ENCODE measurements at places on chromosomes 2 and 18.
A peak's percentile ranks its signal among the peaks of the same experiment; 100 is the strongest.

- DNase-seq: no peak
Measured at GRCh38 chr18:34098109-34098508, 126.6 kb downstream of the NOL4 start.

DNA sequence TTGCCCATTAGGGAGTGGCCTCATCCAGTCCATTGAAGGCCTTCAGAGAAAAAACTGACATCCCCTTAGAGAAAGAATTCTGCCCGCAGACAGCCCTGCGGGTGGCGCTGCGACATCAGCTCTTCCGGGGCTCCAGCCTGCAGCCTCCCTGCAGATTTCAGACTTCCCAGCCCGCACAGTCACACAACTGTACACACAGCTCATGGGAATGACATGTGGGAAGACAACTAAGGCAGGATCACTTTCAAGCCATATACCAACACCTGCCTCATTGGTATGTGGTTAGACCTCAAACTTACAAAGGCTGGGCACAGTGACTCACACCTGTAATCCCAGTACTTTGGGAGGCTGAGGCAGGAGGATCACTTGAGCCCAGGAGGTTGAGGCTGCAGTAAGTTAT is 24.8 kb upstream of the TUBB6 start:
- DNase-seq: no peak

DNA sequence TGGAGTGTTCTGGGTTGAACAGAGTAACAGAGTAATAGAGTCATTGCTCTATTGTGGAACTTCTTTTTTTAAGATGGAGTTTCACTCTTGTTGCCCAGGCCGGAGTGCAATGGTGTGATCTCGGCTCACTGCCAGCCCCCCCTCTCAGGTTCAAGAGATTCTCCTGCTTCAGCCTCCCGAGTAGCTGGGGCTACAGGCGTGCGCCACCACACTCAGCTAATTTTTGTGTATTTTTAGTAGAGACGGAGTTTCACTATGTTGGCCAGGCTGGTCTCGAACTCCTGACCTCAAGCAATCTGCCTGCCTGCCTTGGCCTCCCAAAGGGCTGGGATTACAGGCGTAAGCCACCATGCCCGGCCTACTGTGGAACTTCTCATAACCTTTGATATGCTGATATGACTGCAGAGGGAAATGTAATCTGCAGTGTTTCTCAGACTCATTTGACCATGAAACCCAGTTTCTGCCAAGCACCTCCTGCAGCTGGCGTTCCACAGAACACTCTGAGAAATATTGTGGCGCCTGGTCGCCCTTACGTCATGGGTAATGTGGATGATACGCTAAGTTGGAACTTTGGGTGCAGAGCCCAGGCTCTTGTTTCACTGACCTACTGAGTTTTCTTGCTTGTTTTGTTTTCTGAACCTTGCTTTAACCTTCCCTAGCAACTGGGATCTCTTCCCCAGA is 213.8 kb downstream of the BCL2 start:
- no peak for DNase-seq

DNA sequence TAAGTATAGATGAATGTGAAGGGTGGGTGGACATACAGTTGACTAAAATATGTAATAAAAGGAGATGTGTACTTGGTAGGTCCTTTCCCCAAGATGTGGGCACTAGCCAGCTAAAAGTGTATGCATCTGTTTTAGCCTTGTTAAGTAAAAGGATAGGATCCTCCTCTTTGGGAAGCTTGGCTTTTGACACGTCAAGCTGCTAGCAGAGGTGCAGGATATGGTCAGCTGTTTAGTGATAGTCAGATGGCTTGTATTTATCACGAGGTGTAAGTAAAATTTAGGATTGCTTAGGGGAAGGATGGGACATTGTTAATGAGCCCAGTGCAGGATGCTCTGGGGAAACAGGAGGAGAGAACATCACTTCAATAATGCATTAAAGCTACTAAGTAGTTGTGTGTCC is 1.5 kb downstream of the MFSD6 start:
- DNase-seq: no peak

DNA sequence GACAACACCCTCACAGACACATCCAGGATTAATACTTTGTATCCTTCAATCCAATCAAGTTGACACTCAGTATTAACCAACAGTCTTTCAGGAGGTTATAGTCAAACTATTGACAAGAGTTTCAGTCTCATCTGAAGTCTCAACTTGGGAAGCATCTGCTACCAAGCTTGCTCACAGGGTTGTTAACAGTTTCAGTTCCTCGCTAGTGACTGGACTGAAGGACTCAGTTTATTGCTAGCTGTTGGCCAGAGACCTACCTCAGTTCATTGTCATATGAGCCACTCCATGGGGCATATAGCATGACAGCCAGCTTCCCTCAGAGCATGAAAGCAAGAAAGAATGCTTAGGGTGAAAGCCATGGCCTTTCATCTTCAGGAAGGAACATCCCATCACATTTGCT is 228.6 kb downstream of the EPHA4 start:
- DNase-seq: no peak

DNA sequence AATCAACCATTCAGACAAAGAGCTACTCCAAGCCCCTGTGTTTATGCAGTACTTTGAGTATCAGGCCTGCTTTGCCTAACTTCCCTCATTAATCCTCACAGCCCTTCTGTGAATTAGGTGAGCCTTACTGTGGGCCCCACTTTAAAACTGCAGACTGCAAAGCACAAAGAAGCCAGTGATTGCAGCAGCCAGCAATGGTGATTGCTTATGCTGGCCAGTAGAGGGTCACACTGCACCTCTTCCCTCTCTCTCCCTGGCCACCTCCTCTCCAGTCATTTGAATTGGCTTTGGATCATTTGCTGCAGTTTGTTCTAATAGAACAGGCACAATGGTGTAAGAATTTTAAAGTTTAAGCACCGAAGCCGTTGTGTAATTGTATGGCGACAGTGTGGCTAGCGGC is 229.9 kb downstream of the AGPS start:
- no peak for DNase-seq

- DNase-seq: no peak
Measured at GRCh38 chr2:225558399-225559071, 159.0 kb downstream of the NYAP2 start.

DNA sequence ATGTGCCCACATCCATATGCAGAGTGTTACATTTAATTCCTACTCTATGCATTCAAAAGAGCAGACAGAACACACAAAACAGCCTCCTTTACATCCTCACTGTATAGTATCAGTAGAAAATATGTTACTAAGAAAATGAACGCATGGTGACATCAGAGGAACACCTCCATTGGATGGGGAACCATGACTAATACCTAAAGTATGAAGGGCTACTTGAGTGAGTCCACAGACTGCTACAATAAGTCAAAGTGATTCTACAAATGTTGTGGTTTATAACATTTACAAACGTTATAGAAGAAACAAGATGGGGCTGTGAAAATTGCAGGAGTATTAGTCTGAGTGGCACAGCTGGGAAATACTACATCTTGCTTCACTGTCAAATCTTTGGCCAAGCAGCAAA is 1830.9 kb upstream of the PIK3C3 start:
- DNase-seq: peak; percentile 29

- DNase-seq: no peak
Measured at GRCh38 chr2:221641181-221641871, 69.2 kb upstream of the EPHA4 start.

DNA sequence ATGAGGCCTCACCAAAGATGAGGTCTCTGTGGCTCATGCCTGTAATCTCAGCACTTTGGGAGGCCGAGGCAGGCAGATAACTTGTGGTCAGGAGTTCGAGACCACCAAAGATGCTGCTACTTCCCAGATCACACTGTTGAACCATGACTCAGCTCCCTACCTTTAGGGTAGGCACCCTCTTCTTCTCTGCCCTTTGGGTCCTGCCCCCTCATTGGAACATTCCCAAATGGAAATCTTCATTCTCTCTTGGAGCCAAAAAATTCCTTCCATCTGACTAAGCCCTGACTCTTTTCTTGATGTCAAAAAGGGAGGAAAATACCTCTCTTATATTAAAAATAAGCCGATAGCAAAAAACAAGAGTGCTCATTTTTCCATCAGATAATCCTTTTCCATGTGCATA is 183.5 kb downstream of the PAX3 start:
- DNase-seq: no peak

DNA sequence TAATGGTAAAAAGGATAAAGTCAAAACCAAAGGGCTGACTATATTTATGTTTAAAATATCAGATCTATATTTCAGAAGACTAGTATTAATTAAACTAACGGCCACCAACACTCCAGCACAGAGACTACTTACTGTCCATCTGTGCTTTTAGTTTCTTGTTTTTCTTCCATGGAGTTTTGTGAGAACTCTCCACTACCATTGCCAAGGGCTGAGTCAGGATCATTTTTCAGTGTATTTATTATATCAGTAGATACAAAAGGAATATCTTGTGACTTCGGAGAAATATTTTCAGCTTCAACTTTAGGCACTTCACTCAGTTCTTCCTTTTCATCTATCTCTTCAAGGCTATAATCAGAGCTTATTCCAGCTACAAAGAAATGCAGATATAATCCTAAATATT is 79.1 kb upstream of the GRB14 start:
- DNase-seq: no peak

DNA sequence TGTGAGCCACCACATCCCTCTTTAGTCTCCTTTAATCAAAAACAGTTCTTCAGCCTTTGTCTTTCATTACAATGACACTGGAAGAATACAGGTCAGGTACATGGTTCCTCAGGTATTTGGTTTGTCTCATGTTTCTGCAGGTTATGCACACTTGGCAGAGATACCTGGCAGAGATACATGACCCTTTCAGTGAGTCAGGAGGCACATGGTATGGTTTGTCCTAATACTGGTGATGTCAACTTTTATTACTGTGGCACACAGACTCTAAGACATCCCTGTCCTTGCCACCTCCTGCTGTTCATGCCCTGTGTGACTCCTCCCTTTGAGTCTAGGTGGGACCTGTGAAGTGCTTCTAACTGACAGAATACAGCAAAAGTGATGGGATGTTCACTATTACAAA is 58.4 kb downstream of the SPIRE1 start:
- DNase-seq: no peak

DNA sequence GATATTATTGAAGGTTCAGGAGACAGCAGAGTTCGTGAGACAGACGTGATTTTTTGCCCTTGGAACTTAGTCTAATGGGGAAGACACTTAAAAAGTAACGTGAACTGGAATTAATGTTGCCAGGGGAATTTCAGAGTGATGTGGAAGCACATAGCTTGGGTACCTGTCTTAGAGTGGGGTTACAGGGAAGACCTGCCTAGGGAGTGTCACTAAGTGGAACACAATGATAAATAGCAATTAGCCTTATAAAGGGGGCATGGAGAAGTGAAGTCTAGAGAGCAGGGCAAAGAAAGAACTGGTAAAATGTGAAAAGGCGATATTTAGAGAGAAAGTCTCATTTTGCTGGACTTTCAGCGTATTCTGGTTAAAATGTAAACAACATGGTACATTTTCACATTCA is 306.0 kb upstream of the TCF4 start:
- DNase-seq: no peak

DNA sequence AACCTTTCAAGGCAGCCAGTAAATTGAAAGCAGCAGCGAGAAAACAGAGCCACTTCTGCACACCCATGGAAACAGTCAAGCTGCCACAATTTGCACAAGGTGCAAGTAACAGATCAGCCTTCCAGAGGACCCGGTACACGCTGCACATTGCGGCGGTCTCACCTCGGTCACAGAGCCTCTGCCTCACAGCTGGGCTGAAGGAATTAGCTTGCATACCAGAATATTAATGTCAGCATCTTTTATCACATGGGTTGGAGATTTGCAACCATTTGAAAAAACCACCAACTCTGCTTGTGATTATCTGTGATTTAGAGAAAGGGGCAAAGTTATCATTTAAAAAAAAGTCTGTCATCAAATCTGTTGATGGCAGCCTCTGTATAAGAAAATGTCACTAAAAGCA is 330.5 kb upstream of the TCF4 start:
- peak; percentile 62 for DNase-seq

DNA sequence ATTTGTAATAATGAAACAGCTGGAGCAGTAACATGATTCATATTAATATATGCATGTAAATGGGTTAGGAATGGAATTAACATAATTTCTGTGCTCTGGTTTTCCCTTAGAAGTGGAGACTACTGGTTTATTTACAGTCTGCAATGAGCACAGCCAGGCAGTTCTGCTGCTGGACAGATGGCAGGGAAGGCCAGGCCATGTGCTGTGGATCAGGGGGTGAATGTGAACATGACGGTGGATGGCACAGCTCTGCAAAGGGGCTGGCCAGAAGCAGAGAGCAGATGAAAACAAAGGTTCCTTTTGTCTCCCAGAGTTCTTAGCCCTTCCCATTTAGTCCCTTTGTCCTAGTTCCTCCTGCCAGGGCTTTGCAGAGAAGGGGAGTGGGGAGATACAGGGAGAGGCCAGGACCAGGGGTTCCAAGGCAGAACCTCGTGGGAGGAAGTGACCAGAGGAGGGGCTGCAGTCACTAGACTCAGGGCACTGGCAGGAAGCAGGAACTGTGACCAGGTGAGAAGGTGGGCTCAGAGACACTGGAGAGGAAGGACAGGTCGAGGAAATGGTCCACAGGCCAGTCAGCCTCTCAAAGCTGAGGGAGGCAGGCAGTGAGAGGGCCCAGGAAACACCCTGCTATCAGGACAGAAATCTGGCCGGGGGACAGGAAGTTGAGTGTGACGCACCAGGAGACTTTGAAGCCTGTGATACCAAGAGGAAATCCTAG is 112.9 kb upstream of the ATP8B1 start:
- no peak for DNase-seq

- DNase-seq: no peak
Measured at GRCh38 chr2:174142290-174142689, 106.0 kb downstream of the OLA1 start.

- DNase-seq: no peak
Measured at GRCh38 chr18:41982942-41983660, 28.1 kb downstream of the PIK3C3 start.

DNA sequence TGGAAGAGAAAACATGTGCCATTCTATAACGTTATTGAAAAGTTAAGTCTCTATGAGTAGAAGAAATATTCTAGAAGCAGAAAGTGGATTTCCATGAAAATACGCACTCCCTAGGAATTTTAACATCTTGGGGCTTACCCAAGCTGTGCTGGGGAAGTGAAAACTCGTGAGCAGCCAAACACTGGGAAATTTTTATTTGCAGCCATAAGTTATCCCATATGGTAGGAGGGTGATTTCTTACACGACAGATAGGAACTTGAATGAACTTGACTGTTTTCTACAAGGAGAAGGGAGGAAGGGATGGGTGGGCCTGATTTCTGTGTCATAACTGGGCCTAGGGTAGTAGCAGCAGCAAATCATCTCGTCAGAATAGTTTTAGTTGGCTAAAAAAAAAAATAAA is 272.6 kb downstream of the ETAA1 start:
- DNase-seq: no peak

DNA sequence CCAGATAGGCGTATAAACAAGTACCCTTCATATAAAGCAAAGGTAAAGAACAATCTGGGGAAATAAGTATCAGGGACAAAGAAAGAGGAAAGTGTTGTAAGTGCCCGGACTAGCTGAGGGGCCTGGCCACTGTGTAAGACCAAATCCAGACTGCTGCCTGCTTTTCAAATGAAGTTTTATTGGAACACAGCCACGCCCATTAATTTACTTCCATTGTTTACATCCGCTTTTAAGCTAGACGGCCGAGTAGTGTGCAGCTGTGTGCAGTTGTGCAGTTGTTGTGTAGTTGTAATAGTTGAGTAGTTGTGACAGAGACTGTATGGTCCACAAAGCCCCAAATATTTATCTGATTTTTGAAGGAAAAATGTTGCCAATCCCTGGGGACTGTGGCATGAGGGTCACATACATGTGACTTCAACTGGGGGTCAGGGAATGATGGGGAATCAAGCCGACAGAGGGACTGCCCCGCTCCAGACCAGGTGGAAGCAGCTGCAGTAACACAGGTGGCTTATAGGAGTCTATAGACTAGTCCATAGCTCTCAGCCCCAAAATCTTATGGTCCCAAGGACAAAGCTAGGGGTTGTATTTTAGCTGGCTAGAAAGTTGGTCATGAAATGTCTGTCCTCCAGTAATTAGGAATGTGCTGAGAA is 30.0 kb downstream of the FHL2 start:
- no peak for DNase-seq

All from fibroblast of skin of left quadriceps (primary cell).